H4 (cell line): ENCODE measurements at places on chromosomes 3 and 15. TPM values are rescaled to one million over a fixed set of nuclear protein-coding genes. Genes with fewer than 3 reads are reported as not detected.

The FANCI gene
- 61.2 and 61.9 TPM in 2 replicates for total RNA-seq

The SUCNR1 gene
- 0.70 and 1.2 TPM in 2 replicates for total RNA-seq

The RFTN1 gene
- 1.9 and 5.4 TPM in 2 replicates for total RNA-seq

The MAGEF1 gene
- 51.8 and 55.4 TPM in 2 replicates for total RNA-seq

The NR1I2 gene
- not detected in 2 replicates for total RNA-seq

The ATP13A5 gene
- total RNA-seq = 0.04 and 0.48 TPM in 2 replicates

The TMEM41A gene
- total RNA-seq = 11.5 and 14.1 TPM in 2 replicates

The RCCD1 gene
- 0.06 TPM in 1 of 2 replicates, not detected in the other for total RNA-seq

The UROC1 gene
- total RNA-seq = not detected in 2 replicates

The GRAMD2A gene
- 0.18 and 0.33 TPM in 2 replicates for total RNA-seq

The GMNC gene
- total RNA-seq = not detected in 2 replicates

The PPP1R14D gene
- not detected in 2 replicates for total RNA-seq
